GF-D8 (cell line): ENCODE measurements at places on chromosomes 2 and 18.

DNA sequence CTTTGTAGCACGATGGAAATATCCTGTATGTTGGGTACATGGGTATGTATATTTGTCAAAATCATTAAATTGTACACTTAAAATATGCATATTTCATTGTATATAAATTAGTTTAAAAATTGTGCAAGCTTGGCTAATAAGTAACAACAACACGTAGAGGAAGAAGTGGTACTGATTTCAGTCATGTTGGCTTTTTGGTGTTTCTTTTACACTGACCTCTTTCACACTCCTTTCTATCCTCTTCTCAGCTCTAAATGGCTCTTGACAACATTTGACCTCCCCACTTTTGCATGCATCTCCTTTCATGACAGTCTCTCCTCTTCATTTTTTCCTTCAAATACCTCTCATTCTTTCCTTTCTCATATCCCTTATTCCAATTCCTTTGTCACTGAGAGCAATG is 801.4 kb upstream of the ZEB2 start:
- DNase-seq = no peak

GRCh38 chr18:49547701-49548100 is 14.2 kb upstream of the LIPG start:
- DNase-seq = no peak

- no peak for DNase-seq
These were observed 31.4 kb upstream of the RHOB start for GRCh38 chr2:20415511-20415918.

DNA sequence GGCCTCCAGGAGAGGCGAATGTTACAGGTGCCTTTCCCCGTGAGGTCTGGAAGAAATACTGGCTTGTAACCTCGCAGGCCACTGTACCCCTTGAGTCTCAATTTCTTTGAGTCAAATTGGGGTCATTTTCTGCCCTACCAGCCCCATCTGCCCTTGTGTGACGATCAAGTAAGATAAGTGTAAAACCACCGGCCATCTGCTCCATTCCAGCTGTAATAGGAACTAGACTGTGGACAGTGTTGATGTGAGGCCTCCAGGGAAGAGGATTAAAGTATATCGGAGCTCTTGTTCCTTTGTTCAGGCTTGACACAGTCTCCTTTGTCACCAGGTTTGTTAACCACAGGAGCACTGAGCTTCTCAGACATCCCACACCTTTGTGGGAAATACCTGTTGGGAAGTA is 65.6 kb downstream of the MRPS9 start:
- no peak for DNase-seq

DNA sequence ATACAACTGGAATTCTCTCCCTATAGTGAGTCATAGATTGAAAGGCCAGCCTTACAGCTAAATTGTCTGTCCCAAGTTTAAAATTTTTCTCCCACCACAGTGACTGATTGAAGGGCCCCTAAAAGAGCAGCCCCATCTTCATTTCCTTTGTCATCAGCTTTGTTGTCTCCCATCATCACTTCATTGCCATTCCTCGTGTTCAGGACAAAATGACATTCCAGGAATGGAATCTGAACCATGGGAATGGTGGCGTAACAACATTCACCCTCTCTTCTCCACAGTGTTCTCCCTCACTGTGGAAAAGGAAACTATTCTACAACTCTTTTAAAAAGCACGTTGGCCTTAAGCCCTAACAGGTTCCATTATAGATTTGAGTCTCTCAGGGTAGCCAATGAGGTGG is 52.1 kb downstream of the PSTPIP2 start:
- DNase-seq = no peak

GRCh38 chr2:48915227-48915626 is 159.7 kb upstream of the LHCGR start:
- DNase-seq = no peak

GRCh38 chr2:101064125-101064502 is 62.0 kb downstream of the RPL31 start:
- DNase-seq = no peak
